Activated naive CD8-positive, alpha-beta T cell treated with anti-CD3 and anti-CD28 coated beads for 36 hours (primary cell): ENCODE measurements at places on chromosomes 12 and 14. TPM values are rescaled to one million over a fixed set of nuclear protein-coding genes. Genes with fewer than 3 reads are reported as not detected.

DNA sequence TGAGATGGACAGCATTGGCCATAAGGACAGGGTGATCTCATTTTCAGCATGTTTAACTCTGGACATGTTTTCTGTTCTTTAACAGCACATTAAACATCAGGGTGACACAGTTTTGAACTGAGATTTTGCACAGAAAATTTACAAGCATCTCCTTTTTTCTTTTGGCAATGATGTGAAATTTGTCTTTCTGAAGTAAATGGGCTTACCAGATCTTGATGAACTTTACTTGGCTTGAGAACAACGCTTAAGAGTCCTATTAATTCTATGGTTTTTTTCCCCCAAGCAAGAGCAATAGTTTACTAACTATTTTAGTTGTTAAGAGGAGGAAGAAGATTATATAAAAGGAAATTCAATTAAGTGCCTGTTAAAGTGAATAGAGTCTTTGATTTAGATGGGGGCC, 491.0 kb downstream of the SNAPC1 start:
- no peak overlapping the region for H3K27ac ChIP-seq
- DNase-seq: no peak
- no peaks in the 10 kb centered on the region for H3K4me1 ChIP-seq
- peaks cover 7% of the 10 kb centered on the region for H3K27me3 ChIP-seq
- H3K4me3 ChIP-seq: no peak overlapping the region

- no peak overlapping the region for H3K27ac ChIP-seq
- no peaks in the 10 kb centered on the region for H3K36me3 ChIP-seq
- H3K27me3 ChIP-seq: no peaks in the 10 kb centered on the region
- no peaks in the 10 kb centered on the region for H3K4me1 ChIP-seq
- no peak overlapping the region for H3K4me3 ChIP-seq
Observed at GRCh38 chr14:60061371-60061770, 30.4 kb upstream of the PCNX4 start.

DNA sequence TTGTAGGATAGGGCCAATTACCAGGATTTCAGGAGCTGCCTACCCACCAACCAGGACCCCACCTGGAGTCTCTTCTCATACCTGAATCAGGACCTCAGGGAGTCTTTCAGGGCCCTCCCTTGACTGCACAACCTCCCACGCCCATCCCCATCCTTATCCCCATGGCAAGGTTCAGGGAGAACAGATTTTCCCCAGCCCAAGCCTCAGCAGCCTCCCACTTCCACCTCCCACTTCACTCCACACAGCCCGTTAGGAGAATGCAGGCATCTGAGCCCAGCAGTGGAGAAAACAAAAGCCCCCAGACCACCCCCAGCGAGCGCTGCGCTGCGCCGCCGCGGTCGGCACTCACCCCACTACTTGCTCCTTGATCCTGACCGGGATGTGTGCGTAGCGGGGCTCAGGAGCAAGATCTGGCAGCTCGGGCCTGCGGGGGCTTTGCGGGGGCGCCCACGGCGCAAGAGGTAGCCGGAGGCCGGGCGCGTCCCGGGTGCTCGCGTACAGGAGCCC, 1.4 kb downstream of the B4GALNT1 start:
- H3K27ac ChIP-seq: no peak overlapping the region
- peaks cover 9% of the 10 kb centered on the region for H3K4me1 ChIP-seq
- peaks cover 73% of the 10 kb centered on the region for H3K27me3 ChIP-seq
- no peak for DNase-seq
- H3K4me3 ChIP-seq: no peak overlapping the region

DNA sequence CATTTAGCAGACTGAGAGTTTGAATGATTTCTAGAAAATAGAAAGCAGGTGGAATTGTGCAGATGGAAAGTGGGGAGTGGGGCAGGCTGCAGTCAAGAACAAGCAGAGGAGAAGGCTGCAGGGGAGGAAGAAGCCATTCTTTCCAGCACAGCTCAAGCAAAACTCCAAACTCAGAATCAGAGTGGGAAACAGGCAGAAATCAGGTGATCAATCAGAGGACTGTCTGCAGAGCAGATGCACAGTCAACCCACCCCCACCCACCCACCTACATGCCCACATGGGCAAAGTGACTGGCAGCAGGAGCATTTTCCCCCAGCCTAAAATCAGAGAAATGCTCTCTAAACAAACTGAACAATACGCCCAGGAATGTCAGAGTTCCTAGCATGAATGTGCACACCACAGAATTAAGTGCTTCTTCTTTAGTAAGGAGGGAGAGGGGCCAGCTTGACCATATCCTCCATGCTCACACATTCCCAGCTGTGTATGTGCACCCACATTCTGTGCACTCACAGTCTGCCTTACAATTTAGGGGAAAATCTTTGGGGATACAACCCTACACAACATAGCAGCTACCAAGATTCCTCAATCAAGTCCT, 194.1 kb upstream of the PLEKHA5 start:
- H3K36me3 ChIP-seq: no peaks in the 10 kb centered on the region
- H3K4me3 ChIP-seq: no peak overlapping the region
- peaks cover 4% of the 10 kb centered on the region for H3K27me3 ChIP-seq
- DNase-seq: no peak
- no peaks in the 10 kb centered on the region for H3K4me1 ChIP-seq

The ST8SIA1 gene
- total RNA-seq: 0.49 TPM

- no peaks in the 10 kb centered on the region for H3K27me3 ChIP-seq
- no peak for DNase-seq
- no peaks in the 10 kb centered on the region for H3K4me1 ChIP-seq
- no peak overlapping the region for H3K4me3 ChIP-seq
- H3K36me3 ChIP-seq: no peaks in the 10 kb centered on the region
Observed at GRCh38 chr12:24226745-24227350, 277.4 kb upstream of the SOX5 start.
